Stimulated activated CD8-positive, alpha-beta memory T cell treated with anti-CD3 and anti-CD28 coated beads, Interleukin-7, amount 100 ng/mL, for 1 hour (primary cell): ENCODE measurements at places on chromosomes 12 and 14.

GRCh38 chr12:7439579-7440505 is 4.1 kb downstream of the CD163L1 start:
- no peak for DNase-seq

DNA sequence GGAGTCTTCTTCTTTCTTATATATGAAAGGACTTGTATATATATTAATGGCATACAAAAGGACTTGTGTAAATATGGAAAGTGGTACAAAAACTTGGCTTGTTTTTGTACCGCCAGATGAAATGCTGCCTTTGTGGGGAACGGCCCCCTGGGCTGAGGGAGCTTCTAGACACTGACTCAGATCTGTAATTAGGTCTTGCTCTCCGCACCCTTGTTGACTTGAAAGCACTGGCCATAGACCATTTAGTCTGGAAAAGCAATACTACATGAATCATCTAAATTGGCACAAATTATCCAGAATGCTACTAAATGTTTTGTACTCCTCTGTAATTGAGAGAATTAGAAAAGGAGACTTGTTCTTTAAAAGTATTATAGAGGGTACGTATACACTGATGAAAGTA is 399.9 kb upstream of the RGS6 start:
- no peak for DNase-seq

- no peak for DNase-seq
Observed at GRCh38 chr12:78898416-78898815, 33.8 kb downstream of the SYT1 start.

GRCh38 chr12:111012918-111013317 is 92.5 kb upstream of the MYL2 start:
- no peak for DNase-seq

GRCh38 chr14:66624336-66624937 is 116.5 kb downstream of the GPHN start:
- no peak for DNase-seq

- DNase-seq, result no peak
Observed at GRCh38 chr12:18932211-18932610, 194.3 kb downstream of the CAPZA3 start.

DNA sequence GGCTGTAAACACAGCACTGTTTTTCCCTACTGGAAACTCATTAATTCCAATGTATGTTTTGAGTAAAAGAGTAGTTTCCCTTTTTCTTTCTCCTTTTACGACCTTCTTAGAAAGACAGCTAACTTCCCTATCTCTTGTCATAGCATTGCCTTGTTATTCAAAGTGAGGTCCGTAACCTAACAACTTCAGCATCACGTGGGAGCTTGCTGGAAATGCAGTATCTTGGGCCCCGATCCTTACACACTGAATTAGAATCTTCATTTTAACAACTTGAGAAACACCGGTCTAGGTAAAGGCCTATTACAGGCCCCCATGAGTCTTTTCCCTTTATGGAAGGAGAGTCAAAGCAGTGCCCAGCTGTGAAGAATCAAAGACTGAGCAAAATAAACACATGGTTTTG is 230.7 kb upstream of the PRKD1 start:
- DNase-seq, result no peak

DNA sequence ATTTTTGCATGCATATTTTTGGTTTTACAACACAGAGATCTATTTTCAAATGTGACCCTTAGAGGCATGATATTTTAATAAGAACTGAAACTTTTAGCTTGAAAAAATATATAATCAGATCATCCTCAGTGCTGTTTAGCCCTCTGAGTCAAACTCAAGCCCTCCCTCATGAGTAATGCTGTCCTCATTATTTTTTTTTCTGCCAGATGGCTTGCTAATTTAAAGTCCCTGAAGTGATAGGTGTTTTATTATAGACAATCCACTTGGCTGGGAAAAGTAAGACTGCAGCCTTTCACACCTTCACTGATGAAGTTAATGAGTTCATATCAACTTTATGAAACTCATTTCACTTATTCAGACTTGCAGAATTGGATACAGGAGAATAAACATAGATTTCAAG is 227.7 kb downstream of the SLC16A7 start:
- DNase-seq, result no peak

DNA sequence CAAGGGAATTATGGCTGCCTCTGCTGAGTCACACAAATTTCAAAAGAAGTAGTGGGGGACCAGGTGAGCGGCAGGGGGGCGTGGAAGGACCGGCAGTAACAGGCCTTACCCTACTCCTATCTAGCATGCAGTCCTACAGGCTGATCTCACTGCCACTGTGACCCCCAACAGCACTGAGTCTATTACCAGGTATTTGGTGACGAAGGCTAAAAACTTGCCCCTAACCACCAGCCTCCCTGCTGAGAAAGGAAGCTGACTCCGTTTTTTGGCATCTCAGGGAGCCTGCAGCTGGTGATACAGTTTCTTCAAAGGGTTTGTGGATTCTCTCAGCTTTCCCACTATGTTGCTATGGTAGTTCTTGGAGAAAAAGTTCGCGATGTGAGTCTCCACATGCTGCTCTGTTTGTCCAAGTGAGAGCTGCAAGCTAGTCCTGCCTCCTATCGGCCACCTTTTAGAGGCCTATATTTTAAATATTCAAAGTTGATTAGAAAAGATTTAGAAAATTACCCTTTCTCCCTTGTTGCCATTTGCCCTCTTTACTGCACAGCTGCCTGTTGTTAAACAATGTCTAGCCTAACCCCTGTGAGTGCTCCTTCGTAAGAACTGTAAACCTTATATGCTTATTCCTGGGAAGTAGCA is 57.1 kb upstream of the SLCO1B1 start:
- DNase-seq, result no peak

GRCh38 chr12:130452546-130452945 is 114.9 kb downstream of the PIWIL1 start:
- DNase-seq, result no peak

GRCh38 chr12:128365651-128366231 is 98.8 kb downstream of the TMEM132C start:
- DNase-seq, result no peak

GRCh38 chr12:124428792-124429281 is 133.9 kb downstream of the RFLNA start:
- DNase-seq, result no peak

- DNase-seq, result no peak
Observed at GRCh38 chr14:85471744-85472143, 58.2 kb upstream of the FLRT2 start.
